ENCODE measurements at places on chromosomes 1 and 21.

DNA sequence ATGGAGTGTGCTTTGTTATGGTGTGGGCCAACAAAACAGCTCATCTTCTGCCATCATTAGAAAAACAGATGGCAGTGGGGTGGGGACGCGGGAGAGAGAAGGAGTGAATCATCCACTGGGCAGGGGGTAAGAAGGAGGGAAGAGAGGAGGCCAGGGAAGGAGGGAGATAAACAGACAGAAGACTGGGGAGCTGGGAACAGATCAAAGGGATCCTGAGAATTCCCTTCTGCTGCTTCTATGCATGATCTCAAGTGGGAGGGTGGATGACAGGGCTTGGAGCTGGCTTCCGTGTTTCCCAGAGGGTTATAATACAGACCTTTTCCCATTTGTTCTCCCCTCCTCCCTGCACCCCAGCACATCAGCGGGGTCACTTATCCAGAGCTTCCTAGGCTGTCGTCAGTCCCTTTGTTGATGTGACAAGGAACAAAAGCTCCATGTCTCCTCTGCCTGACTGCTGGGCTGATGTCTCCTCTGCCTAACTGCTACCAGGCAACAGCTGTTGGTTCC lies 338.6 kb downstream of the PAPPA2 start:
- DNase-seq = no peak

GRCh38 chr1:10980094-10980577 lies 32.3 kb upstream of the TARDBP start:
- no peak for DNase-seq

DNA sequence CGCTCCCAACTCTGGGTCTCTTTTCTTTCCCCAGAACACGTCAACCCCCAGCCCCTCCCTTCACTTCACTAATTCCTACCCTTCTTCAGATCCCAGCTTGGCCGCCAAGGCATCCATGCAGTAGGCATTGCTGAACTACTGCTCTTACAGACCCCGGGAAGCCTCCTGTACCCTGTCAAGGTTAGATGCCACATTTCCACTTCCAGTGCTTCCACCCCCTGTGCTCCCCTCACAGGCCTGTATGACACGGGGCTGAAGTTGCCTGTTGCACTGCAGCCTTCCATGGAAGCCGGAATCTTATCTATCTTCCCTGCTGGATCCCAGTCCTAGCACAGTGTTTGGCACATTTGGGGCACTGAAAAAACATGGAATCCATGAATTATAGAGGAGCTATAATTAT lies 99.0 kb upstream of the SOD1 start:
- DNase-seq = no peak

- no peak for DNase-seq
Observed at GRCh38 chr1:15835205-15835740, 12.2 kb upstream of the SPEN start.

DNA sequence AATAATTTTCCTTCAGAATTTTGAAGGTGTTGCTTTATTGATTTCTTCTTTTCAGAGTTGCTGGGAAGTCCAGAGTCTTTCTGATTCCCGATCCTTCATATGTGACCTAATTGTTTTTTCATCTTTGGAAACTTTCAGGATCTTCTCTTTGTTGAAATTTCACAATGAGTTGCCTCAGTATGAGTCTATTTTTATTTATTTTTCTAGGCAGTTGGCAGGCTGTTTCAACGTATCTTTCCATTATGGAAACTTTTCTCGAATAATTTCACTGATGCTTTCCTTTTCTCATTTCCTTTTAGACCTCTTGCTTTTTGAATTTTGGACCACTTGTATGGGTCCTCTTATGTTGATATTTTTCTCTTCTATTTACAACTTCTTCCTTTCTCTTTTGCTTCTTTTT lies 354.3 kb downstream of the TGFB2 start:
- no peak for DNase-seq

DNA sequence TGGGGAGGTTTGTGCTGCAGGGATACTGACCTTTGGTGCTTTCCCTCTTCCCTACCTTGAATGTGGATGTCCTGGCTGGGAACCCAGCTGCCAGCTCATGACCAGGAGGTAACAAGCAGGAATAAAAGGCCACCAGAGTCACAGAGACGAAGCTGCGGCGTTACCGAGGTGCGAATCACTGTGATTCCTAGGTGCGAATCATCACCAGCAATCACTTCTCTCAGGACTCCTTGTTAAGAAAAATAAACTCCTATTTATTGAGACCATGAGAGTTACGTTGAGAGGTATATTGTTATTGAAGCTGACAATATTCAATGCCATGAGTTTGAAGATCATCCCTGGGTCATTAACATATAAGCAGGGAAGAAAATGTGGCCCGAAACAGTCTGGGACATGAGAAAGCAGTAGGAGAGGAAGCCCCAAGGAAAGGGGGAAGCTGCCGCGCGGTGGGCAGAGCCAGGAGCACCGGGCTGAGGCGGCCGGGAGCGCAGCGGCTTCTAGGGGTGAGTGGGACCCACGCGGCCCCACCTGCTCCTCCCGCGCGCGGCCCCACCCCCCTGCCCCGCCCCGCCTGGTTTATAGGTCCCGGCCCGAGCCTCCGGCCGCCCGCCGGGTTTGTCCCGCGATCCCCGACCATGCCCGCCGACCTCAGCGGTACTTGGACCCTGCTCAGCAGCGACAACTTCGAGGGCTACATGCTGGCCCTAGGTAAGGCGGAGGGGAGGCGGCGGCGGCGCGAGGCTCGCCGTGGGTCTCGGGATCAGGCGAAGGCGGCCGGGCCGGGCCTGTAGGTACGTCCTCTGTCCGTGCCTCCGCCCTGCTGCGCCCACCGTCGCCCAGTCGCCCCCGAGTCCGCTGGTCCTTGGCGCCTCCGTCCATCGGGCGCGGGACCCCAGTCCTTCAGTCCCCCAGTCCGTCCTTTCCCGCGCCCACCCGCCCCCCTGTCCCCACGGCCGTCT lies at the start of gene RBP7:
RBP7 (plus strand) TSS at position 605 of the 959 bp plus-strand sequence; CDS start at position 636, 31 bp downstream.
- peak; percentile 0 for DNase-seq

DNA sequence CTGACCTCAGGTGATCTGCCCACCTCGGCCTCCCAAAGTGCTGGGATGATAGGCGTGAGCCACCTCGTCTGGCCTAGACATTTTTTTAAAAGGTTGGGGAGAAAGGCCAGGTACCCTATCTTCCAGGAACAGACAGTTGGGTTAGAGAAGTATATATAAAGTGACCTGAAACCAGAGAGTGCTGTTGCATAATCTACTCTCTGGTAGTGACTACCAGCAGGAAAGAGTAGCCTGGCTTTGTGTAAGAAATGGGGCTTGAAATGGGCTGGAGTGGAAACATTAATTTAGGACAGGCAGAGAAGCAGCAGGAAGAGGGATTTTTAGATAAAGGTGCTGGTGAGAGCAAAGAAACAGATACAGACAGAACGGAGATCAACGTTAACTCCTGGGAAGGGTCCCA lies 125.8 kb upstream of the HOOK1 start:
- no peak for DNase-seq

DNA sequence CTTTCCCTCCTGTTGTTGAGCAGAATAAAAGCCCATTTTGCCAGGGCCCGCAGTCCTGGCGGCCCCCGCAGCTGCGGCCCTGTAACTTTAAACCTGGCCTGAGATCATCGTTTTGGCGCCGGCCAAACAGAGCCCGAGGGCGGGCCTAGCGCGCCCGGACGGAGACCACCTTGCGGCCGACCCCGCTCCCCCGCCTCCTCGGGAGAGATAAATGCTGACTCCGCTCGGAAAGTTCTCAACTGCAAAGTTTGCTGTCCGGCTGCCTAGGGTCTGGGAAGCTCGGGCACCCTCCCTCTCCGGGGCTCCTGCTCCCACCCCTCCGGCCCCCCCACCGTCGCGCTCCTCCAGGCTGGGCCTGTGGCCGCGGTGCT lies at the start of gene PDPN:
PDPN (plus strand) TSS at position 238 of the 371 bp plus-strand sequence. CDS start 202 bp downstream, outside the sequence.
- no peak for DNase-seq

DNA sequence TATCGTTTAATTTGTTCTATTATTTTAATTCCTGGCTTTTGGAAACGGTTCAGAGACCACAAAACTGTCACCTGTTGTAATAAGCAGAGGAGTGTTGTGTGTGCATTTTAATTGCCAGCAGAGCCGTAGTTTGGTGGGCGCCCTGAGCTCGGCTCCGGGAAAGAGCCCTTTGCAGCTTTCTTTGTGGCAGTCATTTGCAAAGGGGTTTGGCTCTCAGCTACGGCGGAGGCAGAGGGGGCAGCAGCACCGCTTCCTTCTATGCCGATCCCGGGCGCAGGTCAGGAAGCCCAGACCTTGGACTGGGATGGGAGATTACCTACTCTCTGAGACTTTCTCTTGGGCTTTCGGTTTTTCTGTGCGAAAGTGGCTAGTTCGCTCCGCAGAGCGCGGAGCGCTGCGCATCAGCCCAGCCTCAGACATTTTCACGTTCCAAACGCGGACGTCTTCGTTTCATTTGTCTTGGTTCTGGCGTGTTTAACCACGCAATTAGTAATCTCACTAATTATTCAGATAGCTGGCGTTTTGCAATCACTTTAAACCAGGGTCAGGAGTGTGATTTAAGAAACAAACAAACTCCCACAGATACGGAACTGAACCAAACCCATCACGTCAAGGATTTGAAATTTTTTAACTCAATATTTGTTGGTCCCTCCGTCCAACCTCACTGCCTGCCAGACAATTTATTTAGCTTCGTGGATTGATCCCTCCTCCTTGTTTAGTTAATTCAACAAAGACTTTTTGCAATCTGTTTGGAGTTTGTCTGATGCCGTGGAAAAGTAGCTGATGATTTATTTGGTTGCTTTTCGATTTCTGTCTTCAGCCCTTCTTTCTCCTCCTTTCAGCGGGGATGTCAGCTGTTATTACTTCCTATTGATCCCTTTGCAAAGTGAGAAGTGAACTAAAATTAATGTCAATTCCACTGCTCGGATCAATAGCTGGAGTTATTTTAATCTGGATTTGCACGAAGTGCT lies 3.9 kb downstream of the RNF220 start:
- no peak for DNase-seq

DNA sequence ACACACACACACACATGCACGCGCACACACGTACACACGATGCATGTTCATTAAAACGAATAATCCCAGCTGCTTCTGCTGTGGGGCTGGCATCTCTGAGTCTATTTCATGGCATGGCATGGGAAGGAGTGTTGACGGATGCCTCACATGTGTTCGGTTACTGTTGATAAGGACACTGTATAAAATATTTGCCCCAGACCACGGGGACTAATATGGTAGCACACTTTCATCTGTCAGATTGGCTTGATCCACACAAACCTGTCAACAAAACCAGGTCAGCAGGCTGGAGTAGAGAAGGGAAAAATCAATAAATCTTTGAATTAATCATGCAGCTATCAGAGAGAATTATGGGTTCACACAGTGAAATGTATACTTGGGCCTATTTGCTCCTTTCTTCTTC lies 171.9 kb downstream of the DSCAM start:
- no peak for DNase-seq

DNA sequence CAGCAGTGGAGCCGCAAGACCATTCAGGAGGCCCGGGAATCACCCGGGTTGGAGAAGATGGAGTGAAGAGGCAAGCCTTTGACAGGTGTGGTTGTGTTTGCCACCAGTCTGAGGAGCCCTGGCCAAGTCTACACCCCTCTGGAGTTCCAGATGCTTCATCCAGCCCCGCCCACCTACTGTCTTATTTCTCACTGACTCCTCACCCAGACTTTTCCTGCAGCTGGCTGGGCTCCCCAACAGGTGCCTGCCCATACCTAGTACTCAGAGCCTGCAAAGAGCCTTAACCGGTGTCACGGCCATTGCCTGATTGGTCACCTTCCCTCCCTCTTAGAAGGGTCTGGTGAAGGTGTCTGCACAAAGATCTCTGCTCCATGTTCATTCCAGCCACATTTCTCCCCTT lies 16.0 kb downstream of the SLC9A1 start:
- no peak for DNase-seq

DNA sequence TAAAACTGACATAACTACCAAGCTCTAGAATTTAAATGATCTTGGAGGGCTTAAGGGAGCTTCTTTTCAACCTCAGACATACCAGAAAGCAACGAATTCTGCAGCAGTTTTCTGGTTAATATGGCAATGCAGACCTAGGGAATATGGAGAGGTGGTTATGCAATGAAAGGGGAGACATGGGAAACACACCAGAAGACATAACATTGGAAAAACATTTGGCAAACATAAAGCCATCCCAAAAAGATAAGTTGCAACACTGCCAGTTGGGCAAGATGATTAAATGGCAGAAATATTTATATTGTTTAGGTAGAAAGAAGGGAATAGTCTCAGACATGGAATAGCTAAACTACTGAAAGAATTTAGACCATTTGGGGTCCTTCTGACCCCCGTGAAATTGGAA lies 104.5 kb downstream of the KCNJ6 start:
- no peak for DNase-seq

GRCh38 chr1:90721210-90722194 lies 4.4 kb upstream of the BARHL2 start:
- DNase-seq = no peak

GRCh38 chr21:44337941-44338895 lies 972 bp downstream of the CFAP410 start:
- no peak for DNase-seq

DNA sequence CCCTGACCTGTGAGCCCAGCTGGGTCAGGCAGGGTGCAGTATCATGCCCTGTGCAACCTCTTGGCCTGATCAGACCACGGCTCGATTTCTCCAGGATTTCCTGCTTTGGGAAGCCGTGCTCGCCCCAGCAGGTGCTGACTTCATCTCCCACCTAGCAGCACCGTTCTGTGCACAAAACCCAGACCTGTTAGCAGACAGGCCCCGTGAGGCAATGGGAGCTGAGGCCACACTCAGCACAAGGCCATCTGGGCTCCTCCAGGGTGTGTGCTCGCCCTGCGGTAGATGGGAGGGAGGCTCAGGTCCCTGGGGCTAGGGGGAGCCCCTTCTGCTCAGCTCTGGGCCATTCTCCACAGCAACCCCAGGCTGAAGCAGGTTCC lies 29.6 kb downstream of the SLC19A1 start:
- no peak for DNase-seq

GRCh38 chr1:17733661-17734060 lies 21.5 kb upstream of the ACTL8 start:
- DNase-seq = no peak

DNA sequence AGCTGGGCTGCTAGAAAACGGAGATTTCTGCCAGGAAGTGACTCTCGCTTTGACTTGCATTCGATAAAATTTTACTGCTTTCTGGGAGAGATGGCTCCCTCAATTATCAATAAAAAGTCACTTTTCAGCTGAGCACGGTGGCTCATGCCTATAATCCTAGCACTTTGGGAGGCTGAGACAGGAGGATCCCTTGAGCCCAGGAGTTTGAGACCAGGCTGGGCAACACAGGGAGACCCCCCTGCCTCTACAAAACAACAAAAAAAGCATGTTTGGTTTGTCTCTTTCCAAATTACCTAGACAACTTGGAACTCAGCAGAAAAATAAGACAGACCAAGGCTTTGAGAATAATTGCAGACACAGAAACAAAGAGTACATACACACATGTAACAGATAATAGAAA lies 12.9 kb upstream of the ENSA start:
- DNase-seq = no peak

- DNase-seq = no peak
Observed at GRCh38 chr1:35707601-35708440, 10.9 kb downstream of the C1orf216 start.

GRCh38 chr1:16092923-16093511 lies 19.6 kb upstream of the FAM131C start:
- no peak for DNase-seq

GRCh38 chr1:34113887-34114286 lies 51.1 kb downstream of the CSMD2 start:
- DNase-seq = no peak

GRCh38 chr1:186491336-186491735 lies 30.4 kb upstream of the PDC start:
- DNase-seq = no peak
